ENCODE measurements at places on chromosomes 11 and 22.

- DNase-seq, result no peak
These were observed 98.4 kb downstream of the TP53I11 start for GRCh38 chr11:44852159-44852747.

DNA sequence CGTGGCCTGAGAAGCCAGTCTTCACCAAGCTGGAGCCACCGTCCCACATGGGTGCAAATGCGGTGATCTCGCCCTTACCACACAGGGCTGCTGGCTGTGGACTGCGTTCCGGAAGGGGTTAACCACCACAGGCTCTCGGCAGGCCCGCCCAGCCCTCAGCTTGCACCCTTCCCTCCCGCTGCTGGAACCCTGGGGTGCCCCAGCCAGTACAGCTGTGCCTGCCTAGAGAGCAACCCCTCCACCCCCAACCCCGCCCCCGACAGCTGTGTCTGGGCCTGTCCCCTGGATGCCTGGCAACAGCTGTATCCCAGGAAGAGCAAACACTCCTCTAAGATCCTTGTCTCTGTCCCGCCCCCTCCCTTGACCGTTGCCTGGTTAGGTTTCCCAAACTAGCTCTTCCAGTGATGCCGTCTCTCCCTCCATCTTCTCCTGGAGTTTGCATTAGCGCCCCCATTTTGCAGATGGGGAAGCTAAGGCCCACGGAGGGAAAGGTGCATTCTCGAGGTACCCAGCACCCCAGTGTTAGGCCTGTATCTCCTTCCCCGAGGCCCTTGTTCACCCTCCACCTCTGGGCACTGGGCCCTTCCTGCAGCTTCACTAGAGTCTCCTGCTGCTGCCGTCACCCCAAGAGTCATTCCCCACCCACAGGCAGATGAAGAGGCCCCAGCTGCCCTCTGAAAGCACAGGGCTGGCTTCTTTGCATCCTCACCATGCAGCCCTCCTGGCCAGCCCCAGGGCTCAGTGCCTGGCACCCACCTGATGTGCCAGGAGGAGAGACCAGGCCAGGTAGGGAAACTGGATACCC, 12.6 kb upstream of the COX8A start:
- DNase-seq, result no peak

DNA sequence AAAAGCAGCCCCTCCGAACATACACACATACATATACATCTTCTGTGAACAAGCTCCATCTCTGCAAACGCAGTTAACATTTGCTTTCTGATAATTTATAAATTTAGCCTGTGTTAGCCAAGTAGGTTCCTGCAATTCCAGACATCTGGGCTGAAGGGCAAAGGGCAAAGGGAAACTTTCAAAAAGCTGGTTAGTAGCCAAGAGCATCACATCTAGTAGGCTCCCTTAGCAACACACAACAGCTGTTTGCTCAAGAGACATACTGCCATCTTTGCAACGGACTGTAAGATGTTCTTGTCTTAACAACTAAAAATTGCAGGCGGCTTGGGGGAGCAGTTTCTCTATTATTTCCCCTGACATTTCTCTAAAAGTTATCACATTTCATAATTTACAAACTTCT, 134.9 kb downstream of the RBFOX2 start:
- no peak for DNase-seq

GRCh38 chr22:41526830-41527799, 17.2 kb downstream of the POLR3H start:
- no peak for DNase-seq

DNA sequence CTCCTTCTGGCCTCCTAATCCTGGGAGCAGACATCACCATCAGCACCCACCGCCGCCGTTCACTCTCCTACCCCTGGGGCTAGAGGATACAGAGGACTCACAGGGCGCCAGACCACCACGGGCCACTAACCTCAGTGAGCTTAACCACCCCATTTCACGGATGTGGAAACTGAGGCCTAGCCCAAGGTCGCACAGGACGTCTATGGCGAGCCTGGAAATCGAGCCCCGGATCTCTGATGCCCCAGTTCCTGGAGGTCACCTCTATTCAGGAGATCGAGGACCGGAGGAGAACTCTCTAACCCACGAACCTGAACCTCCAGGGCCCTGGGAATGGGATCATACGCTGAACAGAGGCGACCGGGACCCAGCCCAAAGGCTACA, 349 bp downstream of the TIMM10 start:
- DNase-seq, result no peak

- no peak for DNase-seq
These were observed 877.6 kb upstream of the CHORDC1 start for GRCh38 chr11:91100427-91100826.

DNA sequence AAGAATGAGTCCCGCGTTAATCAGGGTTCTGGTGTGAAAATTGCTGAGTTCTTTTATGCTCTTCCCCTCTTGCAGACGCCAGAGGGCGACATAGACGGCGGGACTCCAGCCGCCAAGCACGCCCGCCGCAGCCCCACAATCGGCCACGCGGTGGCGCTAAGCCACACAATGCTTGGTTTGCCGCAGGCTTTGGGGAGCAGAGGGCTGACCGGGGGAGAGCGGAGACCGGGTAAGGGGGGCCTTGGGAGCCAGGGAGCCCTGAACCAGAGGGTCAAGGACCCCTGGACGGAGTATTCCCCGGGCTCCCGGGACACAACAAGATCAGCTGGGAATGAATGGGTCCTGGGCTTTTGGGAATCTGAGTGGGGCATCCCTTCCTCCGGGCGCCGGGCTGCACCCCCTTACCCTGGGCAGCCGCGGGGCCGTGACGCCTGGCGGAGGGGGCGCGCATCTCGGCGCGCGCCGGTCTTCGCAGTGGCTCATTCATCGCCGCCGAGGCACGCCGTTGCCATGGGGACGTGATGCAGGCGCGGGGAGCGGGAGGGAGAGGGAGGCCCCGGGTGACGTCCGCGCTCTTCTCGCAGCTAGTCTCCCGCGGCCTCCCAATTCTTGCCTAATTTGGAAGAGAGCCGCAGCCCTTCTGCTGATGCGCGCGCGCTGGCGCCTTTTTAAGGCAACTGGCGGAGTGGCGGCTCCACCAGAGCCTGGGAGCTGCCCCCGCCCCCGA, 12.2 kb upstream of the NPAS4 start:
- DNase-seq, result peak; percentile 95

- no peak for DNase-seq
These were observed 18.5 kb downstream of the COMMD9 start for GRCh38 chr11:36270701-36271100.

DNA sequence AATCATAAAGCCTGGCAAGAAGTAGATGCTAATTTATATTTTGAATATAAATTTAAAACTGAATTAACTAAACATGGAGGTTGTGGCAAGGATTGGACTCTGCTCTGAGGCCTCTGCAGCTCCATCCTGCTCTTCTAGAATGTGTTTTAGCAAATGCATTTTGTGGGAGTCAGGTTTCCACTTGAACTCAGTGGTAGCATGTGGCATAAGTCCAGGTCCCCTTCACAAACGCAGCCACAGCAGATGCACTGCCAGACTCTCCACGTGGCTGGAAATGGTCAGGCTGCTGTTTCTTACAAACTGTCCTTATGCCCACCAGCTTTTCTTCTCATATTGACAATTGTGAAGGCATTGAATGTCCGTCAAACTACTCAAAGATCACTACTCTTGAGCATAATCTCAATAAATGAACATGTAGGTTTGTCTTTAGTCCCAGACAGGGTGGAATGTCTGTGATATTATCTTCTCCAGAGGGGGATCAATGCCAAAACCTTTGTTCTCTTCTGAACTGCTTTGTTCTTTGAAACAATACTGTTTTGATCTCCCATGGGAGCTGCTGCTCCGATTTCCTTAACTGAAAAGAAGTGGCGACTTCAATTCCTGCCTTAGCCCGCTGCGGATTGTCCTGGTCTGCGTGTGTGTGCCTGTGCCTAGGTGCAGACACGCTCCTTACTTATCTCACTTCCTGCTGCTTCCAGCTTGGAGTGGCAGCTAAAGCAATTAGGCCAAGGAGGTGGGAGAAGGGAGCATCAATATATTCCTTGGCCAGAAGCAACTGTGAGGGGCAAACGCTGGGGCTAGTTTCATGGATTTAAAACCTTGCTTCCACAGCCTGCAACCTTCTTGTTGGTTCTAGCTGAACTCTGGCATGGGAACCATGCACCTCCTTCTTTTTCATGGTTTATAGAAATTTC, 24.2 kb downstream of the EIF4G2 start:
- DNase-seq, result no peak

- DNase-seq, result no peak
These were observed 4.7 kb downstream of the PRCP start for GRCh38 chr11:82895437-82896091.

- no peak for DNase-seq
These were observed 288.5 kb downstream of the NTM start for GRCh38 chr11:131658952-131659351.

DNA sequence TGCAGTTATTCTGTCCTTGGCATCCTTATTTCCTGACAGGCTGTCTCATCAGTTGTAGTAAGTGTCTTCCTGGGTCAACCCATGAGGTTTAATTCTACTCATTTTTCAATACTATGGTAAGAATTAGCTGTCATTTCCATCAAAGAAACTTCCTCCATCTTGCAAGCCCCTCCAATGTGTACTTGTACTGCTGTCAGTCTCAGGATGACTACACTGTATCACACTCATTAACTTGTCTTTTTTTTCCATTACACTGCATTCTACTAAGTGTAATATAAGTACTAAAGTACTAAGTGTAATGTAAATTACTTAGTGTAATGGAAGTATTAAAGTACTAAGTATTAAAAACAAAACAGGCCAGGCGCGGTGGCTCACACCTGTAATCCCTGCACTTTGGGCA, 102.8 kb downstream of the CWF19L2 start:
- DNase-seq, result no peak

DNA sequence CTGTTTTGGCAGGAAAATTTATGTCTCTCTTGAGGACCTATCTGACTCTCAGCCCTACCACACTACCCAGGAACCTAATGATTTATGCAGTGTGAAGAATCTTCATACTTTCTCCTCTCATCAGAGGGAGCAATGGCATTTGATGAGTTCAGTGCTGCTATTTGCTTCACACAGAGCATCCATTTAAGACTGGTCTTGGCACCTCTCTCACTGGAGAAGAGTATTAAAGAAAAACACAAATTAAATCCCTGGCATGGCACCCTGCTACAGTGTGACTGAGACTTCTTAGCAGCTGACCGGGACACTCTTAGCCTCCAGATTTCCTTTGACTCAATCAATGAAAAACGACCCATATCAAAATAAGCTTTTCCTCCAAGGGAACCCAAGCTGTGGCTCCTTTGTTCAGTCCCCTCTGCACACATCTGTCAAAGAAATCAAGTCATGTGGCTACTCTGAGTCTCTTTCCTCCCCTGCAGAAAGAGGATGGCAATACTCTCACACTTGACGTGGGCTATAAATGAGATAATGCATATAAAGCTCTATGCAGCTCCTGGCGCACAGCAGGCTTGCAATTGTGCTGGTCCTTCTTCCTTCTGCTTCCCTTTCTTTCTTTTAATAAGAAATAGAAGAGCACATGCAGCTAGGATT, 186.1 kb upstream of the E2F8 start:
- no peak for DNase-seq

DNA sequence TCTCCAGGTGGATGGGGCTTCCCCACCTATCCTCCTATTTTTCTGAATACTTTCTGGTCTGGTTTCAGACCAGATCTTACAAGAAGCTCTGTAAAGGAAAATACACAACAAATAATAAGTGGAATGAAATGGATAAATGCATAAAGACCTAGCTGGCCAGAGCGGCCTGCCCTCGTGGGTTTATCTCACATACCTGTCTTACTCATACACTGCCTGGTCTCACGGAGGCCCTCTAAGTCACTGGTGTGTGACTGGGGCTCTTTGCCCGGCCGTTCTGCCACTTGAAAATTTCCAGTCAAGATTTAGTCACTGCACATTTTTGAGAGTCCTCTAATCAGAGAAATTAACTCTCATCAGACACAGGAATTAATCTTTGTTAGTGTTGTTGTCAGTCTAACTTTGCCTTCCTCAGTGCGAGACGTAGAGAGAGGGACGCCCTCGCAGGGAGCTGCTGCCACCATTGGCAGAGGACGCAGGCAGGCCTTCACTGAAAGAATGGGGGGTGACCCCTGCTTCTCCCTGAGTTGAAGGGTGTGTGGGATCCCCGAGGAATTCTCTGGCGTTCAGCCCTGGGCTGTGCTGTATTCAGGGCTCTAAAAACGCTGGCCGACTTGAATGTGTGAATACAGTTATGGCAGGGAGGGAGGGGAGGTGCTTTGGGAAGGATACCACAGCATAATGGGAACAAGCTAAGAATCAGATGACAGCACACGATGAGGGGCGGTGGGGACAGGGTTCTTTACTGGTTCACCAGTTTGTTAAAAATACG, 46.3 kb upstream of the CADM1 start:
- DNase-seq, result no peak
